Activated naive CD8-positive, alpha-beta T cell treated with anti-CD3 and anti-CD28 coated beads, Interleukin-2, amount 50 U/mL, for 24 hours (primary cell): ENCODE measurements at places on chromosomes 3 and 15.
A peak's percentile ranks its signal among the peaks of the same experiment; 100 is the strongest.

- no peak for DNase-seq
Observed at GRCh38 chr3:181250714-181251113, 261.2 kb upstream of the DNAJC19 start.

GRCh38 chr3:114355653-114356052, 61.8 kb downstream of the TIGIT start:
- DNase-seq: no peak

DNA sequence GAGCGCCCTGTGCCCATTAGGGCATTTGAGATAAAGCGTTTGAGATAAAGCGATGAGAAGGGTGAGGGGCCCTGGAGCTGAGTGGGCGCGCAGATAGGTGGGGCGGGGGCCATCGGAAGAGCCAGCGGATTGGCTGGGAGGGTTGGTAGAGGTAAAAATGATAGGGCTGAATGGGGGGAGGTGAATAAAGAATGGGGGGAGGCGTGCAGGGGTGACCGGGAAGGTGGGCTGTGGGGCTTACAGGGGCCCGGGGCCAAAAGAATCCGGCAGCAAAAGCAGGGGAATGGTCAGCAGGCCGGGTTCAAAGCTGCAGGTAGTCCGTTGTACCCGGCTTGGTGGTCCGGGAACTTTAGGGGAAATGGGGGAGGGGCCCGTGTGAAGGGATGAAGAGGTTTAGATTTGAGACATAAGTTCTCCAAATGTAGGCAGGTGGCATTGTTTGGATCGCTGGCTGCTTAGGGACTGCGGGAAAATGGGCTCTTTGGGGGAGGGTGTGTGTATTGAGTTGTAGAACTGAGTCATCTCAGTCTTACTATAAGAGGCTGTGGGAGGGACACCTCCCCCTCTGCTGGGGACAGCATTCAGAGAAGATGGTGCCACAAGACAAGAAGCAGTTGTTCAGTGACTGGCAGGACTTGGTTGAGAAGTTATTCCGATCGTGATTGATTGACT, 610 bp downstream of the ARID3B start:
- DNase-seq: peak; percentile 65

GRCh38 chr3:127730666-127731295, 58.0 kb downstream of the ABTB1 start:
- no peak for DNase-seq

- DNase-seq: no peak
Observed at GRCh38 chr3:120640231-120640630, 41.8 kb downstream of the HGD start.
